ENCODE measurements at places on chromosomes 5 and 9.

DNA sequence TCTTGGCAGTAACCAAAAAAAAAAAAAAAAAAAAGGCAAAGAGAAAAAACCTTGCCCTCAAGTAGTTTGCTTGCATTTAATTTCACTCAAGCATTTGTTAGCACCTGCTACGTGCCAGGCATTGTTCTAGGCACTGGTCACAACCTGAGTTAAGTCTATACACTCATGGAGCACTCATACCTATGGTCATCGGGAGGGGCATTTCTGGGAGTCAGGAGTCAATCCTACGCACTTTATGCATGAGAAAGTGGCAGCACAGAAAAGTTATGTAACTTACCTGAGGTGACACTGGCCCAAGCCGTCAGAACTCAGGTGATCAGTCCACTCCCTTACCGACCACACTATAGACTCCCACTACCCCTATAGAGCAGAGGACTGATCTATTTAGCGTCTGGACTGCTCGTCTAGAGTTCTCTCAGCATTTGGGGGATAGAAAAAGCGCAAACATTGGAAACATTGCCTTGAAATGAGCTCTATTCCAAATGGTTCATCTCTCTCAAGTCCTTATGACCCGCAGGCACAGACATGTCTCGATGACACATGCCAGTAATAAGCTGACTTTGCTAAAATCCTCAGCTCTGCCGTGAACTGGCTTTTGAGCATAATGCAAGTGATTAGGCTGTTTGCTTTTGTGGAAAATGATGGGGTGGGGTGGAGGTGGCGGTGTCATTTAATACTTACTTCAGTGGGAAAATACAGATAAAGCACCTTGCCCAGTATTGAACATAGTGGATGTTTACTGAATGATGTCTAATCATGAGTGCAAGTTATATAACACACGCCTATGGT is 160.2 kb downstream of the ARHGEF28 start:
- DNase-seq: no peak

- no peak for DNase-seq
Observed at GRCh38 chr5:85823462-85824426, 794.0 kb upstream of the COX7C start.

DNA sequence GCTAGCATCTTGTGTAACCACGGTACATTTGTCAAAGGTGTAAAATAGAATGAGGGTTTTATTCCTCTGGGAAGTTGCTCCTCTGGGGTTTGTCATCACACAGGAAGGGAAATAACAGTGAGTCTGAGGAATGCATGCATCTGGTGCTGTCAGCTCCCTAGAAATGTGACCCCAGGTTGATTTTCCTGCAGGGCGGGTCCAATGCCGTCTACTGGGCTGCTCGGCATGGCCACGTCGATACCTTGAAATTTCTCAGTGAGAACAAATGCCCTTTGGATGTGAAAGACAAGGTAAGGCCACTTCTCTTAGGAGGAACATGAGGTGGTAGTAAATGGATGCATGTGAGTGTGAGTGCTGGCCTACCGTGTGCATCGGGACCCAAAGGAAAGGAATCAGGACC is 78.8 kb upstream of the CTSL start:
- DNase-seq: no peak

DNA sequence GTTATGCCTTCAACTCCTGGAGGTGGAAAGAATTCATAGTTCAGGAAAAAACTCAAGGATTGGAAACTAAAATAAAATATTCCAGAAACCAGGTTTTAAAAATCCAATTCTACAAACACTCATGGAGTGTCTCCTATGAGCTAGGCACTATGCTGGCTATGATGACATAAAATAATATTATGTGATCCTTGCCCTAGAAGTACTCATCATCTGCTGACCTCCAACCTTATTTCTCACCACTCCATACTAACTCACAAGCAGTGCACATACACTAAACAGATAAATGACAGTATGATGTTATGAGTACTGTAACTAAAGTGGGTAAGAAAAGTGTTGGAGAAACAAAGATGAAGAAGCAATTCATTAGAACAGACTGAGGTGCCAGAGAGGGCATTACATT is 93.2 kb upstream of the NR5A1 start:
- DNase-seq: no peak

- DNase-seq: no peak
Observed at GRCh38 chr9:91126761-91127445, 234.8 kb downstream of the AUH start.

Data from memory B cell (primary cell).